ENCODE measurements at places on chromosomes 1 and 21.

DNA sequence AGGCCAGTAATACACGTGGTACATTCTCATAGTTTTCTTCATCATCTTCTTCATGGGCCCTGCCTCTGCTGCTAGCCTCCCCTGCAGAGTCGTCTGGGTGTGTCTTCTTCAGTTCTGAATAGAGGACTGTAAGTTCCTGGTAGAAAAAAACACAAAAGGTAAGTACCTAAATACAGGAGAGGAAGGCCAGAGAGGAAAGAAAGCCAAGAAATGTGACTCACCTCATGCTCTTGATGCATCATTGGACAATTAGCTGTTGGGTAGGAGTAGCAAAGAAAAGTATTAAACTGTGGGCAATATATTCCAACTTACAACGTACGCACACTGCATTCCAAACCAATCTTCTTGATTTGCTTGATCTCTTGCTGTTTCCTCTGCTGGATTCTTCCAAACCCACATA lies 21.8 kb downstream of the FCRL3 start:
- no peak for DNase-seq

DNA sequence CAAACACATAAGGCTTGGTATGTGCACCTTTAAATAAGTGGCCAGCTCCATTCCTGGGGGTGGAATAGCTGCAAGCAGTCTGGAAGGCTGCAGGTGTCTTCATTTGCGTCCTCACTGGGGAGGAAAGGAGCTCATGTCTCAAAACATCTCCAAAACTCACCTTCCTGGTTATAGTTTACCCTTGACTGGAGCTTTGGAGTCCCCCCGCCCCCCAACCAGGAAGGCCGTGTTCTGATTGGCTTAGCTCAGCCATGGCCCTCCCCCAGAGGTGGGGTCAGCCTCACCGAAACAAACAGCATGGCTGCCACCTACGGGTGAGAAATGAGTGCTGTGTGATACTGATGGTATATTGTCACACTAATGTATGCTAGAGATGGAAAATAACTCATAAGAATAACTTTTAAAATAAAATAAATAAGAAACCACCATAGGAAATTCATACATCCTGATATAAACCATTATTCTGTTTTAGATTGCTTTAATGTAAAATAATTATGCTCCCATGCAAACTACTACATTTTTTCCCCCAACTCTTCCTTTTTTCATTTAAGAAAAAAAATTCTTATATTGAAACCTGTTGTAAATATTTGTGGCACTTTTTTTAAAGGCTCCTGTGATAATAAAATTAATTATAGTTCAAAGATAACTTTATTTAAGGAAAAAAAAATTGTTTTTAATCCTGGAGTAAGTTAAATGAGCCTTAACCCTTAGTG lies 90.8 kb downstream of the ZP4 start:
- DNase-seq: peak; percentile 57

GRCh38 chr21:33578959-33579542 lies 9.4 kb downstream of the DONSON start:
- DNase-seq: no peak

DNA sequence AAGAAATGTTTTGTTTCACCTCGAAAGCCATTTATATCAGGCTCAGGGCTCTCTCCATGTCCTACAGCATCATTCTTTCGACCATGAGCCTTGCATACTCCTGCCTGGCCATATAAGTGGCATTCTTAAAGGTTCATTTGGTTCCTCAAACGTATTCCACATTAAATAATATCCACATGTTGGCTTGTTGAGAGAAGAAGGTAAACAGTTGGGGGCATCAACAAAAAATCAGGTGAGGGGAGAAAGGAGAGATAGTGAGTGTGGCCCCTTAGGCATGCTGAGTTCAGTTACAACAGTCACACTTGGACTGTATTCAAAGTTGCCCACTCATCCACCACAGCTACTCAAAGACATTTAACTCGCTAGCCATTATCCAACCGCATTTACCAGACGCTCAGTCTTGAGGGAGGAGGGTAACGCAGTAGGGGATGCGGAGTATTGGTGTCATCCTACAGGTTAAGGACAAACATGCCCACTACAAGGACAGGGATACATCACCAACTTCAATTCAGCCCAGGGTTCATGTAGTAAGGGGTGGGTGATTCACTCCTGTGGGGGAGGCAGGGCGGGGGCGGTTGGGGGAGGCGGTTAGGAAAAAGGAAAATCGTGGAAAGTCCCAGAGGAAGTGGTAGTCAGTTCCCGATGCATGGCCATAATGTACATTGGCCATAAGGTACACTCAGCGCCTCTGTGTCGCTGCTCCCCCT lies 1.4 kb downstream of the ZNF697 start:
- DNase-seq: no peak

- peak; percentile 97 for DNase-seq
Observed at GRCh38 chr1:168178638-168179437, at the start of gene TIPRL. Gene TIPRL (plus strand): TSS chr1:168178962. CDS start chr1:168179078, 116 bp downstream.

DNA sequence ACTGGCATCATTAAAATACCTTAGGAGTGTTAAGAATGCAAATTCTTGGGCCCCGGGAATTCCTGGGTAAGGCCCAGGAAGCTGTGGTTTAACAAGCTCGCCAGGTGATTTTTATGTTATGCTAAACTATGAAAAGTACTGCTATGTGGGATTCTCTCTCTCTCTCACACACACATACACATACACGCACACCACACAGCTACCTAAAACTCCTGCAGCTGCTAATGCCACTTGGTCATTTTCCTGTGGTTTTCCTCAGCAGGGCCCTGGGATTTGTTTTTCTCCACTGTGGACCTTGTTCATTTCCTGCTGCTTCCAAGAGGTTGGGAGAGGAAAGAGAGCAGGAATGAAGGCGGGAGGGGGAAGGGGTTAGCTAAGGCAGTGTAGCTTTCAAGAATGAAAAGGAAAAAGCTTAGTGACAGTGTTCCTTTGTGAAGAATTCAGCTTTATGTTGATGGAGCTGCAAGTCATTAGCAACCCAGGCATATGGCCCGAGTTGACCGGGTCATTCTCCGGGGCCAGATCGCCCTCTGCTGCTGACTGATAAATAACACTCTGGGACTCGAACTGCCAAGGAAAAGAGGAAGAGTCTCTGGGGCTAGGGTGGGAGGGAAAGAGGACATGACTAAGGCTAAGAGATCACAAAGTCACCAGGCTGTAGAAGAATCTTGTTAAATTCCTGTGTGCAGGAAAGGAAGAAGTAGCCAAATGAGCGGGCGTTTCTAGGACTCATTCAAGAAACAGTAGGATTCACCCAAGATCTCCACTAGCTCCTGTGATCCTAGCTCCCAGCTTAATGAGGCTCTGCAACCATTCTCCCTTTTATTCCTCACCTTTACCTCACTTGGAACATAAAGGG lies 30.5 kb upstream of the LRIG2 start:
- DNase-seq: peak; percentile 78

- no peak for DNase-seq
Observed at GRCh38 chr1:236122176-236122575, 20.2 kb upstream of the GPR137B start.

DNA sequence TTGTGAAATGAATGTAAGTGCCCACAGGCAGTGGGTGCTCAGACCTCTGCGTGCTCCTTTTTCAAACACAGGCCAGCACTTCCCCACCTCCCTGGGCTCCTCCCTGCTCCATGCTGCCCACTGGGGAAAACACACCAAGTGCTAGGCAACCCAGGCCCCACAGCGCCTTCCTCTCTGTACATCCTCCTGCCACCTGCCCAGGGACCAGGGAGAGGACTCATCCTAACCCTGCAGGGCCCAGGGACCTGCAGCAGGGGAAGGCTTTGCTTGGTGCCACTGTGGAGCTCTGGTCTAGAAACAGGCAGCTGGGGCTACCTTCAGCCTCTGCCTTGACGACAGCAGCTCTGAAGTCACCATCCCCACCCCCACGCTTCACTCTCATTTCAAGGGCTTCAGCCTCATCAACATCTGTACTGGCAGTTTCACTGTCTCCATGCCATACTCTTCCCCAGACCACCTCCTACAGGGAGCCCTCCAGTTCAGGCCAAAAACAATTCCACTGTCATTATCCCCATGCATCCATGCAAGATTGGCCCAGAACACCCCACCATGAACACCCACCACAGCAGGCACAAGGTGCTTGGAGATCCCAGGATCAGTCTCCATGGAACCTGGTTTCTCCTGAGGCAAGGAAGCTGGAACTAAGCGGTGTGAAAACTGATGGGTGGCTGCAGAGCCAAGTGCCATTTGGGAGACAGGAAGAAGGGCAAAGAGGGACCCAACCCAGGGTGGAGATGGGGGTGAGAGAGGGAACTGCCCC lies 1.1 kb downstream of the IGSF8 start:
- DNase-seq: no peak

DNA sequence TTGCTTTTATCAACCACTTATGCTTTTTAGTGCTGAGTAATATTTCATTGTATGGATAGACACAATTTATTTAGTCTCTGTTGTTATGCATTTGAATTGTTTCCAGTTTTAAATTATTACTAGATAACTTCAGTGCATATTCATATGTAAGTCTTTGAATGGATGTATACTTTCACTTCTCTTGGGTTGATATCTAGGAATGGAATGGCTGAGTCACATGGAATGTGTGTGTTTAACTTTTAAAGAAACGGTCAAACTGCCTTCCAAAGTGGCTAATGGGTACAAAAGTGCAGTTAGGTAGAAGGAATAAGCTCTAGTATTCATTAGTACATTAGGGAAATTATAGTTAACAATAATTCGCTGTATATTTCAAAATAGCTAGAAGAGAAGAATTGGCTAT lies 82.4 kb downstream of the NPHS2 start:
- DNase-seq: no peak

DNA sequence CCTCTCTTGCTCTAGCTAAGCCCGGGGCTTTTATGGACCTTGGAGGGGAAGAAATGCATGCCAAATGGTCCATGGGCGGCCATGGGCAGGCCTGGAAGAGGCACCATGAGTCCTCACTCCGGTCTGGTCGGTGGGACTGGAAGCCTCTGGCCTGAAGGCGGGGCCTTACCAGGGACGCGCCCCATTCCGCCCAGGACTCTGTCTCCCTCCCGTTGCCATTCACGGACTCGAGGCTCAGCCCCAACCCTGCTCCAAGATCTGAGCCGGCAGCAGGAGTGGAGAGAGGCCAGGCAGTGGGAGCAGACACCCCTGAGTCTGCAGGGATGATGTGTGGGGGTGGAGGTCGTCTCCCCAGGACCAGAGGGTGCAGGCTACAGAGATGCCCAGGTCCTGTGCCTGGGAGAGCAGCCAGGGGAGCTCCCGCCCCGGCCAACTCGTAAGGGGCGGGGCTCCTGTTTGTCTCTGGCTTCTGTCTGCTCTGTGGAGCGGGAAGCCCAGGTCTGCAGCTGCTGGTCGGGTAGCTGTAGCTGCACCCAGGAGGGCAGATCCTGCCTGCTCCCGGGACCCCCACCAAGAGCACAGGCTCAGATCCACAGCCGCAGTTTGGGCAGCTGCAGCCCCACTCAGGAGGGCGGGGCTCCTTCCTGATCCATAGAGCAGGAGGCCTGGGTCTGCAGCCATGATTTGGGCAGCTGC lies 8.3 kb upstream of the KANK4 start:
- no peak for DNase-seq

- peak; percentile 56 for DNase-seq
Observed at GRCh38 chr1:151720974-151721787, at the start of gene RIIAD1. Gene RIIAD1 (plus strand): TSS chr1:151721522. CDS start chr1:151721537, 15 bp downstream.

GRCh38 chr1:58454385-58454784 lies 92.1 kb downstream of the OMA1 start:
- no peak for DNase-seq

GRCh38 chr1:231590453-231591198 lies 36.0 kb upstream of the DISC1 start:
- peak; percentile 58 for DNase-seq

GRCh38 chr1:108034396-108034795 lies 69.4 kb upstream of the VAV3 start:
- no peak for DNase-seq

DNA sequence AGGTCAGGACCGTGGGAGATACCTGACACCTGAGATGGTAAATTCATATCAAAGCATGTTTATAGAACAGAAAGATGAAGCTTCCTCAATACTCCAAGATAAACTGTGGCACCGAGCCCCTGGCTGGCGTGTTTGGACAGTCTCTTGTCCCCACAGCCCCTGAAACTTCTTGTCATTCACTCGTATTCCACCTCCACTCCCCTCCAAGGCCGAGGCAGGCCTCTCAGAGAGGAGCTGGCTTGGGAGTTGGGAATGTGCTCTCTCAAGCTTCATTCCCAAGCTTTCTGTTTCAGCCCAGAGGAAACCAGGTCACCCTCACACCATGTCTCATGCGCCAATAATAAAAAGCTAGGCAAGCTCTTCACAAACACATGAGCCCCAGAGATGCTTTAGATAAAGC lies 86.1 kb downstream of the NPHP4 start:
- no peak for DNase-seq

- DNase-seq: no peak
Observed at GRCh38 chr1:56202796-56203492, 376.4 kb downstream of the PLPP3 start.

- no peak for DNase-seq
Observed at GRCh38 chr1:47244339-47244862, 12.4 kb upstream of the TAL1 start.

- no peak for DNase-seq
Observed at GRCh38 chr1:187977298-187977697, 1148.5 kb downstream of the PLA2G4A start.

DNA sequence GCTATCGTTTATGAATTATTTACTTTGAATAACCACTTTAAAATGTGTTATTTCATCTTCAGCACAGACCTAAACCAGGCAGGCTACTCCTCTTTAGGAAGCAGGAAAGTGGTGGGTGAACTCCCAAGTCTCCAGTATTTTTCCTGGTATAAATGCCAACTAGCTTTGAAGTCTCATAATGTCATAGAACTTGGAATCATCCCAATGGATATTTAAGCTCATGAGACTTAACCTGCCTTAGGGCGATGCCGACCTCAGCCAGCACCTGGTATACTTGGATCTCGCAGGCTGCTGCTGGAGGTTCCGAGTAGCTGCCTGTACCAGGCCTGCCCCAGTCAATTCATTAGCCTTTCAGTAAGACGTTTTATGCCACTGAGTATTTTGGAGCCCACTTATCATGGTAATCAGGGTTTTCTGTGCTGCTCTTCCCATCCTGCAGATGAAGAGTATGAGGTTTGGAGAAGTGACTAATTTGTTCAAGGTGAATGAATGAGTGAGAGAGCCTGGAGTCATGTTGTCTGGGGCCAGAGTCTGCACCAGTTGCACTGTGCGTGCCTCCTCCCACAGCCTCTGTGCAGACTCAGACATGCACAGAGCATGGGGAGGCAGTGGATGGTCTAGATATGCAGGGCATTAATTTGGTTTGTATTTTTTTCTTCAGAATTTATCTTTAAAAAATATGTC lies 34.9 kb downstream of the VANGL1 start:
- no peak for DNase-seq

DNA sequence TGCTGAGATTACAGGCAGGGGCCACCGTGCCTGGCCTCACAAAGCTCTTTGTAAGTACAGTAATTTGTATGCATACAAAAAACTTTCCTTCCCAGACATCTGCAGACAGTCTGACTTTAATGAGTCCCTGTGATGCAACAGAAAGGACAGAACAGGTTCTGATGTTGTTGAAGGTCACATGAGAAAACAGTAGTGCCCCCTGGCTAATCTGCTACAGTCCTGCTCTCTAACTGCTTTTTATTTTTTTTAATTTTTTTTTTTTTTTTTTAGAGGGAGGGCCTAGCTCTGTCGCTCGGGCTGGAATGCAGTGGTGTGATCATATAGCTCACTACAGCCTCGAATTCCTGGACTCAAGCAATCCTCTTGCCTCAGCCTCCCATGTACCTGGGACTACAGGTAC lies 36.7 kb downstream of the ACBD3 start:
- no peak for DNase-seq

Data from Right ventricle myocardium superior (tissue), 1 donor.